NCI-H446 (cell line): ENCODE measurements at places on chromosomes 1 and 21.
A peak's percentile ranks its signal among the peaks of the same experiment; 100 is the strongest.

DNA sequence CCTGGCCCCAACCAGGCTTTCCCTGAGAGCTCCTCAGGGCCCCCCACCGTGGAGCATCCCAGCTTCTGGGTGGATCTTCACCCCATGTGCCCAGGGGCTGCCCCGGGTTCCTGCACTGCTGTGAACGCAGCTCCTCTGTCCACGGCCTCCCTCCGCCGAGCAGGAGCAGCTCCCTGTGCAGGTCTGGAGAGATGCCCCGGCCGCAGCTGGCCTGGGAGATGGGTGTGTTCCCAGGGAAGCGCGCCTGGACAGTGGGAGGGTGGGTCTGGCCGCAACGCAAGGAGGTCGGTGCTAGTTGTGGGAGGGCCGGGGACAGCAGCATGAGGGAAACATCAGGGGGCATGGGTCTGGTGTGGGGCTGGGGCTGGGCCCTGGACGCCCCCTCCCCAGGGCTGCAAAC lies 71.3 kb downstream of the MORN1 start:
- no peak for DNase-seq

DNA sequence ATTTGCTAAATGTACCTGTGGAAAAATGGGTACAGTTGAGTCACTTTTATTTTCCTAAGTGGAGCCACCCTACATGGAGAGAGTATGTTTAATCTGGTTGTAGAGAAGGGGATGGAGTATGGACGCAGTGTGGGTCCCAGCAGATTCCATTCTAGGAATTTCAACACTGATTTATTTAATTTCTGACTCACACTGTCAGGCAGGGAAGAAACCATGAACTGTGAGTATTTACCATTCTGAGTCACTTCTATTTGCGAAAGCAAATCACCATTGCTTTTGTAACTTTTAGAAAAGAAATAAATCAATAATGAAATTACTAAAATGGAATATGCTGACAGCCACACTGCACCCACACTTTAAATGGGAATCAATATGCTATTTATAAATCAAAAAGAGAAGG lies 339.0 kb downstream of the DSCAM start:
- no peak for DNase-seq

DNA sequence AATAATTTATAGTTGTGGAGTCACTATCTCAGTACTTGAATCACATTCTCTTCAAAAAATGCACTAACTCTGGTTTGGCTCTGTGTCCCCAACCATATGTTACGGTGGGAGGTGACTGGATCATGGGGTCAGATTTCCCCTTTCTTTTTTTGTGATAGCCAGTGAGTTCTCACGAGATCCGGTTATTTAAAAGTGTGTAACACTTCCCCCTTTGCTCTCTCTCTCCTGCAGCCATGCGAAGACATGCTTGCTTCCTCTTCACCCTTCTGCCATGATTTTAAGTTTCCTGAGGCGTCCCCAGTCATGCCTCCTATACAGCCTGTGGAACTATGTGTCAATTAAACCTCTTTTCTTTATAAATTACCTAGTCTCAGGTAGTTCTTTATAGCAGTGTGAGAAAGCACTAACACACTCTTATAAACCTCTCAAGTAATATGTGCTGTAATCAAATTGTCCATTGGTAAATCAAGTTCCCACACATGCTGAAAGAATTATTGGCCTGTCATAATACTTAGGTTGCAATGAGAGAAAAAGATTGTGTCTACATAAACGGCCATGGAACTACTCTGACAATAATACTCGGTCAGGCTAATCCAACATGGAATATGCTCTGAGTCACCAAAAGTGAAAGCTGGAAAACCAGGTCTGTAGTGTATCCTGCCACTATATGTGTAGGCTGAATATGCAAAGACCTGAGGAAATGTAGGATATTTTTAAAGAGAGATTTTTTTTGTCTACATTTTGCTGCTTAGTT lies 107.5 kb downstream of the SLC44A5 start:
- DNase-seq: no peak

- no peak for DNase-seq
These were observed 8.7 kb upstream of the TNFRSF14 start for GRCh38 chr1:2547210-2548067.

- DNase-seq: no peak
These were observed 18.6 kb upstream of the COL18A1 start for GRCh38 chr21:45386336-45386727.

DNA sequence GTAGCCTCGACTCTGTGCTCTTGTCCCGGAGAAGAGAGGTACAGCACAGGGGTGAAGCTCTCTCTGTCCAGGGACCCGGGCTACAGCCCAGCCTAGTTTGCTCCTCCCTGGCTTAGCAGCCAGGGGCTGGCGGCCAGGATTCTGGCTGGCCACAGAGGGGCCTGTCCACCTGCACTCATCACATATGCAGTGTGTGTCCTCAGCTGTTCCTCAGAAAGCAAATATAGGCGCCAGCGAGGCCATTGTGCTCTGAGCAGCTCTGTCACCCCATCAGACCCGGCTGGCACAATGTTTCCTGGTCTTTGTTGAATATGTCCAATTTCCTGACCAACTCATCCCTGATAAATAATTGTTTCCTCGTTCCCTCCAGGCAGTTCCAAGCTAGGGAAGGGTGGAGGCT lies 28.5 kb downstream of the KCND3 start:
- peak; percentile 57 for DNase-seq

DNA sequence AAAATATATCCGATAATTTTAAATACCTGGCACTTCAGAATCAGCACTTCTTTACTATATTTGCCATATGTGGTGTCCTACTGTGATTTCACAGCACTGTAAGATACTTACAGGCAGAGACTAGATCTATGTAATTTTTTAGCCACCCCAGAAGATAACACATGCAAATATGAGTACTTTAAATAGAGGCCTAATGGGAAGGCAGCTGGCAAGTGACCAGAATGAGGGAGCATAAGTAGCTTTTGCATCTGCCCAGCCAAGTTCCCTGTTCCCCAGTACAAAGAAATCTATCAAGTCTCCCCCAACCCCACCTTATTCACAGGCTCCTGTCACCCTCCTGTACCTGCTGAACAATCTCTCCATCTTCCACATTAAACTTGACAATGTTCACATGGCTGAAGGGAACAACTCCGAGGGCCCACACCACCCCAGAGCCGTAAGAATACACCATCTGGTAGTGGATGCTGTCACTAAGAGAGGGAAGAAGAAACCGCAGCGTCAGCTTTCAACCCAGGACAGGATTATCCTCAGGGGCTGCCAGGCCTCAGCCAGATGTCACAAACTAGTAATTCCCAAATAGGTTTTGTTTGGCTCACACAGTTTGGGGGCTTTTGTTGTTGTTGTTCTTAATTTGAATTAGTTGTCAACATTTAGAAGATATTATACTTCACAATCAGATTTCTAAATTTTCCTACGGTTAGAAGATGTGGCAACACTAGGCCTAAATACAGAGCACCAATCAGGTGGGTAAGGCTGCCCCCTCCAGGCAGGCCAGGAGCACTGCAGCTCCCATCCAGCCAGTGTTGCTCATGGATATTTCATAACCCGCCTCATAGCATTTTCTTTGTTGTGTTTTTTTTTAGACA lies 10.4 kb downstream of the EMC1 start:
- peak; percentile 41 for DNase-seq

DNA sequence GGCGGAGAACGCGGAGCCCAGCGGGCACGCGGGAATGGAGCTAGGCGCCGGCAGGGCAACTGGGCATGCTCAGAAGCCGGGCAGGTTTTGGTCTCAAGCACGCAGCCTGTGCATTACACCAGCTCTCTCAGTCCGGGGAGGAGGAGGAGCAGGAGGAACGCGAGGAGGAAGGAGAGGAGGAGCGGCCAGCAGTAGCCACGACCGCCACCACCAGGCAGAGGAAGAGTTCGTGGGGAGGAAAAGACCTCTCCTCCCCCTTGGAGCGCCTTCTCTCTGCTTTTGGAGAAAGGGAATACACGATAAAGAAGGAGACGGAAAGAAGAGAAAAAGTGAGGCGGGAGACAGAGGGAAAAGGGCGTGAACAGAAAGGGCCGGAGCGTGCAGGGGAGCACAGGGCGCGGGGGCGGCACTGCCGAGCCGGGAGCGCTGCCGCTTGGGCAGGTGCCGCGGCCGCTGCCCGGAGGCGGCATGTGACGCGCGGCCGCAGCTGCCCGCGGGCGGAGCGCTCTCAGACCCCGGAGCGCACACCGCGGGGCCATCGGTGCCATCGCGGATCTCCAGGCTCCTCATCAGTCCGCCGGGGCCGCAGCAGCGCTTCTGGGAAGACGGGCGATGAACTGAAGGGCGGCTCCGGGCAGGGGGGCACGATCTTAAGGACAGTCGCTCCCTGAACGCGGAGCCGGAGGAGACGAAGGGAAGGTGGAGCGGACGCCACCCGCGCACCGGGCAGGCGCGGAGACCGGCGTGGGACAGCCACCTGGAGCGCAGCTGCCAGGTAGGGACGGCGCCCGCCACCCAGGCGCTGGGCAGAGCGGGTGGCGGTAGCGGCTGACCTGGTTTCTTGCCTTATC lies at the start of gene CHRM3:
Gene CHRM3, plus strand, starts transcription at position 116 of the 851 bp plus-strand sequence. CDS start 520,884 bp downstream, outside the sequence.
- DNase-seq: peak; percentile 64

DNA sequence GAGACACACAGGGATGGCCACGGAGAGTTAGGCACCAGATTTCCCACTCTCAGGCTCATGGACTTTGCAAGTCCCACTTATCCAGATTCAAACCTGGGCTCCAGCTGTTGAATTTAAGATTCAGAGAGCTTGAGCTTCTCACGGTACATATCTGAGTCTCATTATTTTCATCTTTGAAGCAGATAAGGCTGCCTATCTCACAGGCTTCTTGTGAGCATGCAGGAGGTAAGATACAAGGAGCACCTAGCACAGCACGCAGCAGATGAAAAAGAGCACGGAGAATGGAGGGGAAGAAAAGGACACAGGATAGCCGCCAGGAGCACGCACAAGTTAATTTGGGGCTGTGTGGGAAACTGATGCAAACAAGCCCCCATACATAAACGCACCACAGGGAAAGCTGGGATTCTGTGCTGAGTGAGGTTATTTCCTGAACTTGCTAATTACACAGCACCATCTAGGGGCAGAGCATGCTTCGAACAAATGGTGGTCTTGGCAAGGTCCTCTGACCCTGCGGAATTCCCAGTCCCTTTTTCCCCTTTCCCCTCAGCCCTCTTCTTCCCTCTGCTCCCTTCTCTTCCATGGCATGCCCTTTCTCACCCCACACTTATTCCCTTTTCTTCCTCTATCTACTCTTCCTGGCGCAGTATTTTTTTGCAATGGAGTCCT lies 134.7 kb upstream of the VANGL1 start:
- DNase-seq: no peak

DNA sequence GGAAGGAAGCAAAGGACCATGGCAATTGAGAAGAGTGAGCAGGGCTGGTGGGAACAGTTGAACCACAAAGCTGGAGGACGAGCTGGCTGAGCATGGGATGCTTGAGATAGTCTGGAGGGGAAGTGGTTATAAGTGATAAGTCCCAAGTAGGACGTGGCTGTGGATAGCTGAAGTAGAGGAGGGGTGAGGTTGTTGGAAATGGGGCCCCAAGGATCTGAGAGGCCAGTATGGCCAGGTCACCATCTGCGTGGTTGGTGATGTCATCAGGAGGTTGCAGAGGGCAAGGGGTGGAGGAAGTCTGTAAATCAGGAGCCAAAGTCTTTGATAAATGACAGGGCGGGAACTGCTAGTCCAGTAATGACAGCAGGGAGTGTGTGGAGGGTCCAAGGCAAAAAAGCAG lies 11.0 kb upstream of the REN start:
- no peak for DNase-seq

- DNase-seq: no peak
These were observed 9.4 kb downstream of the COL6A1 start for GRCh38 chr21:45990741-45991605.

DNA sequence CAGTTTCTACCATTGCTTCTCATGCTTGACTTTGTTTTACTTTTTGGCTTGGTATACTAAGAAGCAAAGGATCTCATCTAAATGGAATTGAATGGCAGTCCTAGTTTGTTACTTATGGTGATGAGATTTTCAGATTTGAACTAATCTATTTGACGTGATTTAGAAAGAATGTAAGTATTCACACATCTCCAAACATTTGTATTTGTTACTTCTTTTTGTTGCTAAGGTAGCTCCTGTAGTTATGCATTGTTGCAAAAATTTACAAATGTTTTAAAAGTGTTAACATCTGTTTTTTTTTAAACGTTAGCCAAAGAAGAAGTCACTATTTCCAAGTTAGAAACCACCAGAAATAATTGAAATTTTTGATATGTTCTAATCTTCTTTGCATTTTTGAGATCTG lies 222.5 kb downstream of the RPS6KC1 start:
- DNase-seq: no peak

GRCh38 chr1:247212627-247213617 lies 41.1 kb upstream of the ZNF124 start:
- no peak for DNase-seq

DNA sequence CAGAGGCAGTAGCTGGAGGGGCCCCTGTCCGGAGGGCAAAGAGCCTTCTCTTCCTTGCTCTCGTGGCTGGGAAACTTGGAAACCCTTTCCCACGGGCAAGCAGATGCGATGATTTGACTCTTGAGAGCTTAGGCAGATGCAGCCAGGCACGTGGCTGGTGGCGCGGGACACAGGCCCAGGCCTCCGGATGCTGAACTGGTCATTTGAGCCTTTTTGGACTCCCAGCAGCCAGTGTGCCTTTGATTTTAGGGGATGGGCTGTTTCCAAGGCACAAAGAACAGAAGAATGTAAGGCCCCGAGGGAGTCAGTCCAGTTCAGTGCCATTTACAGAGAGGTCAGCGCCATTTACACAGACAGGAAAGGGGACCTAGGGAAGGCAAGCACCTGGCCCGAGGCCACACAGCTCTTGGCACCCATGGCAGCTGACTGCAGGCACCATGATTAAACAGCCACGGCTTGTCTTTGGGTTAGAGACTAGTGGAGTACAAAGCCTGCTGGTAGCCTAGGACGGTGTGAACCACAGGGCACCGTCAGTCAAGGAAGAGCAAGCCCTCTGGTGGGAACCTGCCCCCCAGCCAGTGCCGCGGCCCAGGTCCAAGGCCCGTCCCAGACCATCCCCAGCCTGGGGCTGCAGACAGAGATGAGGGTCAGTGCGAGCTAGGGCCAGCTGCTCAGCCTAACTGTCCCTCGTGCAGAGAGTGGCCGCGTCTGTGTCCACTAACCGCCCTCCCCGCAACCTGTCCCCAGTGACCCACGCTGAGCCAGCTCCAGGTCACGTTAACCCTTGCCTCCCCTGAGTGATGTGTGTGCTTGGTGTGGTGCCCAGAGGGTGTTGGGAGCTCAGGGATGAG lies 20.4 kb upstream of the CCDC27 start:
- DNase-seq: no peak

DNA sequence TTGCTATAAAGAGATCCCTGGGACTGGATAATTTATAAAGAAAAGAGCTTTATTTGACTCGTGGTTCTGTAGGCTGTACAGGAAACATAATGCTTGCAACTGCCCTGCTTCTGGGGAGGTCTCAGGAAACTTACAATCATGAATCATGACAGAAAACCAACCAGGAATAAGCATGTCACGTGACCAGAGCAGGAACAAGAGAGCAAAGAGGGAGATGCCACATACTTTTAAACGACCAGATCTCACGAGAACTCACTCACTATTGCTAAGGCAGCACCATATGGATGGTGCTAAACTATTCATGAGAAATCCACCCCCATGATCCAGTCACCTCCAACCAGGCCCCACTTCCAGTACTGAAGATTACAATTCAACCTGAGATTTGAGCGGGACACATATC lies 49.8 kb upstream of the RCC1 start:
- no peak for DNase-seq
